ENCODE measurements at places on chromosomes 2 and 18.

DNA sequence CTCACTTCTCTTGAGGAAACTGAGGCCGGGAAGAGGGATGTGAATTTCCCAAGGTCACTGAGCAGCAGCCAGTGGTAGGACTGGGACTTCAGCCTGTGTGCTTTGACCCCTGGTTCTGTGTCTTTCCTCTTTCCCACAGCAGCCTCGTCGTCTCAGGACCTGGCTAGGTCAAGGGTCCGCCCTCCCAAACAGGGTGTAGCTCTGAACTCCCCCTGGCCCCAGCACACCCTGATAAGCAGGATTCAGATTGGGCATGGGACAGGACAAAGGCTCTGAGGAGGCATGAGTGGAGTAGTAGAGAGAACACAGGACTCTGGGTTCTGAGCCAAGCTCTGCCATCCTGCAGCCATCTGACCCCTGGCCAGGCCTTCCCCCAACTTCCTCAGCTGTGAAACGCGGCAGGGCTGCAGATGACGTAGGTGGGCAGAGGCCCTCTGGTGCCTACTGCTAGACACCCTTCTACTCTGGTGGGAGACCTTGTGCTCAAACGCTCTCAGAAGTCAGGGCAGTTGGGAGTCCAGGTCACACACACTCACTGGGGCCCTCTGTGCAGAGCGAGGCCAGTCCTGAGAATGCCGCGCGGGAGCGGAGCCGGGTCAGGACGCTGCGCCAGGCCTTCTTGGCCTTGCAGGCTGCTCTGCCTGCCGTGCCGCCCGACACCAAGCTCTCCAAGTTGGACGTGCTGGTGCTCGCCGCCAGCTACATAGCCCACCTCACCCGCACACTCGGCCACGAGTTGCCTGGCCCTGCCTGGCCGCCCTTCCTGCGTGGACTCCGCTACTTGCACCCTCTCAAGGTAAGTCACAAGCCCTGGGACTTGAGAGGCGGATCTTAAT is 984 bp downstream of the TCF23 start:
- DNase-seq: no peak

- DNase-seq: no peak
Measured at GRCh38 chr2:78431241-78431640, 594.3 kb upstream of the REG3G start.

DNA sequence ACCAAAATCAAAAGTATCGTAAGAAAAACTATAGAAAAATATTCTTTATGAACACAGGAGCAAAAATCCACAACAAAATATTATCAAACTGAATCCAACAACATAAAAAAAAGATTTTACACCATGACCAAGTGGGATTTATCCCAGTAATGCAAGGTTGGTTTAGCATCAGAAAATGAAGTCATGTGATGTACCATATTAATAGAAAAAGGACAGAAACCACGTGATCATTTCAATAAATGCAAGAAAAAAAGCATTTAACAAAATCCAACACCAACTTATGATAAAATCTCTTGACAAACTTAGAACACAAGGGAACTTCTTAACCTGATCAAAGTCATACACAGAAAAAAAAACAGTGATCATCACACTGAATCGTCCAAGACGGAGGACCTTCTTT is 105.3 kb downstream of the NFATC1 start:
- DNase-seq: no peak

- DNase-seq: no peak
Measured at GRCh38 chr2:155913356-155913755, 419.2 kb downstream of the NR4A2 start.

GRCh38 chr2:68909793-68910674 is 38.8 kb upstream of the BMP10 start:
- peak; percentile 57 for DNase-seq

GRCh38 chr2:136214307-136215200 is 96.6 kb upstream of the CXCR4 start:
- no peak for DNase-seq

DNA sequence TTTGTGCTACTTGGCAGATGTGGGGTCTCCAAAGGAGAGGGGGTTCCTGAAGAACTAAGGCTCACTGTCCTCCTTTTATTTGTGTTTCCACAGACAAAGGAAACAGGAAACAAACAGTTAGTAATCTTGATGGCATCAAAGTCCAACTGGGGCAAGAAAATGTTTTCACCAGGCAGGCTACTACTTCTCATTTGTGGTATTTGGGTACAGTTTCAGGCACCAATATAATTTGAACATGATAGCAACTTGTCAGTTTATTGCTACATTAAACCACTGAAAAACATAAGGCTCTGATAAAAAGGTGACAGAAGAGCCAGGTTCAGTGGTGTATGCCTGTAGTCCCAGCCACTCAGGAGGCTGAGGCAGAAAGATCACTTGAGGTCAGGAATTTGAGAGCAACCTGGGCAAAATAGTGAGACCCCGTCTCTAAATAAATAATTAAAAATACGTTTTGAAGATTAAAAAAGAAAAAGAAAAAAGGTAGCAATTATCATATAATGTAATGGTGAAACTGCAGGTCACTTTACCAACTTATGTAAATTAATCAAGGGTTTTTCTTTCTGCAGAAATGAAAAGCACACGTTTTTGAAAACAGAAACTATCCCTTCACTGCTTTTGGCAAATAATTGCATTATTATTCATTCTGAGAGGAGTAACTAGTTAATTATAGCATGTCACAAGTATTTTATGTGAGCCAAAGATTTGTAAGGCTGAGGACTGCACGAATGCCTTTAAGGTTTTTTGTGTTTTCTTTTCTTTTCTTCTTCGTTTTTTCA is 157.5 kb upstream of the CAVIN2 start:
- no peak for DNase-seq

DNA sequence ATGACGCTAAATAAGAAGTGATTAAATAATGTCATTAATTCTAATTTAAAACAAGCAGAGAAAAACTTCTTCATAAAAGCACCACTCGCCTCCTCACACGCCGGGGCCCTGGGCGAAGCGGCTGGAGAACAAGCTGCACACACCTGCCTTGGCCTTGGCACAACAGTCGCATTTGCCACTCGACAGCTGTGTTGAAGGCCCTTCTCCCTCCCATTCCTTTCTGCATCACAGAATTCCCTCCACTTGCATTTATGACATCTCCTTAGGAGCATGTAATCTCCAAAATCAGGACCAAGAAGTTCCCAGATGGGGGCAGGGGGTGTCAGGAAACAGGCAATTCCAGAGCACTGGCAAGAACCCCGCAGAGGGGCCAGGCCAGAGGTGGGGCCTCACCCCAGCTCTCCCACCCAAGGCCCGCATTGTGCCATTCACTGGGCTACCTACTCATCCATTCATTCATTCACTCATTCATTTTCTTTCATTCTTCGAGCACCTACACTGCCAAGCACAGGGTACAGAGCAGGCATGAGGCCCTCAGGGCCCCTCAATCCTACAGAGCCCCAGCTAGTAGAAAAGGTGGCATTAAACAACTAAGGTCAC is 6.4 kb downstream of the HDAC4 start:
- no peak for DNase-seq

DNA sequence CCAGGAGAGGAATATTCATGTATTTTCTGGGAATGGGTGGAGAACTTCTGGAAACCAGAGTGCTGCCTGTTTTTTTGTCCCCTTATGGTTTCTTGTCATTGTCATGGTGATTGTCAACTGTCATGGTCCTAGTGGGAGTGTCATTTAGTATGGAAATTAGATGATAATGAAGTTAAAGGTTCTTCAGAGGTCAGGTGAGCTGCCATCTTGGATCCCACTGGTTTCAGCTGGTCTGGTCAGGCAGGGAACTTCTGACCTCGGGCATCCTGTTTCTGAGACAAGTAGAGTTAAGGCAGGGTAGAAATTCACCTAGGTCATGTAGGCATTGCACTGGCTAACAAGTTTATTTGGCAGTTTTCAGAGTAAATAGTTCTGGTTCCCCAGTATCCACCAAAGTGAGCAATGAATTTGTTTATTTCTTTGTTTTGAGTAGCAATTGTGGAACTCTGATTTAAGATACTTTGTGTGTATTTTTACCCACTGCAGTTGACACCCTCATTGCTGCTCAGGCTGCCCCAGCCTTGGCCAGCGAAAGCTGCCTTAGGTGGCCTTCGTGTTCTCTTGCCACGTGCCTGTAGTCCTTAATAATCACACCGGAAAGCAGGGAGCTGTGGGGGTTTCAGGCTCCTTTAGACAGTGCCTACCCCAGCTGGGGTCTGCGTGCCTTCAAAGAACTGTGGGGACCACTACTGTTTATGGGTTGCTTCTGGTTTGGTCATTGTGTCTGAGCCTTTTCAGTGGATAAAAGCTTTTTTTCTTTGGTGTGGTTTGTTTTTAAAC is 48.7 kb downstream of the NCK2 start:
- DNase-seq: no peak

- no peak for DNase-seq
Measured at GRCh38 chr2:213848631-213849030, 562.2 kb upstream of the VWC2L start.

GRCh38 chr2:58865436-58865835 is 624.3 kb upstream of the FANCL start:
- DNase-seq: no peak

DNA sequence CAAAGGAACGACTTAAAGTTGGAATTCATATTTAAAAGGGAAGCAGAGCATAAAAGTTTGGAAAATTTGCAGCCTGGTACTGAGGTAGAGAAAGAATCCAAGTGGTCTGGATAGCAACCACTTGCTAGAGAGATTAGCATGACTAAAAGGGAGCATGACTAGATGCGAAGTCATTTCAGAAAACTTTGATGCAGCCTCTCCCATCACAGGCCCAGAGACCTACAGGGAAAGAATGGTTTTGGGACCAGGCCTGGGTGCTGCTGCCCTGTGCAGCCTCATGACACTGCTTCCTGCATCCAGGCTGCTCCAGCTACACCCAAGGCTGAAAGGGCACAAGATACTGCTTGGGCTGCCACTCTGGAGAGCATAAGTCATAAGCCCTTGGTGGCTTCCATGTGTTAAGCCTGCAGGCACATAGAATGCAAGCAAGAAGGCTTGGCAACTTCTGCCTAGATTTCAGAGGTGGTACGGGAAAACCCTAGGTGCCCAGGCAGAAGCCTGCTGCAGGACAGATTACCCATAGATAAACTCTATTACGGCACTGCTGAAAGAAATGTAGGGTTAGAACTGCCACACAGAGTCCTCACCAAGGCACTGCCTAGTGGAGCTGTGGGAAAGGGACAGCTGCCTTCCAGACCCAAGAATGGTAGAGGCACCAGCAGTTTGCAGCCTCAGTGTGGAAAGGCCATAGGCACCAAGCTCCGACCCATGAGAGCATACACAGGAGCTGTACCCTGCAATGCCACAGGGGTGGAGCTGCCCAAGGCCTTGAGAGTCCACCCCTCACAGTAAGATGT is 12.6 kb upstream of the CHN1 start:
- no peak for DNase-seq

DNA sequence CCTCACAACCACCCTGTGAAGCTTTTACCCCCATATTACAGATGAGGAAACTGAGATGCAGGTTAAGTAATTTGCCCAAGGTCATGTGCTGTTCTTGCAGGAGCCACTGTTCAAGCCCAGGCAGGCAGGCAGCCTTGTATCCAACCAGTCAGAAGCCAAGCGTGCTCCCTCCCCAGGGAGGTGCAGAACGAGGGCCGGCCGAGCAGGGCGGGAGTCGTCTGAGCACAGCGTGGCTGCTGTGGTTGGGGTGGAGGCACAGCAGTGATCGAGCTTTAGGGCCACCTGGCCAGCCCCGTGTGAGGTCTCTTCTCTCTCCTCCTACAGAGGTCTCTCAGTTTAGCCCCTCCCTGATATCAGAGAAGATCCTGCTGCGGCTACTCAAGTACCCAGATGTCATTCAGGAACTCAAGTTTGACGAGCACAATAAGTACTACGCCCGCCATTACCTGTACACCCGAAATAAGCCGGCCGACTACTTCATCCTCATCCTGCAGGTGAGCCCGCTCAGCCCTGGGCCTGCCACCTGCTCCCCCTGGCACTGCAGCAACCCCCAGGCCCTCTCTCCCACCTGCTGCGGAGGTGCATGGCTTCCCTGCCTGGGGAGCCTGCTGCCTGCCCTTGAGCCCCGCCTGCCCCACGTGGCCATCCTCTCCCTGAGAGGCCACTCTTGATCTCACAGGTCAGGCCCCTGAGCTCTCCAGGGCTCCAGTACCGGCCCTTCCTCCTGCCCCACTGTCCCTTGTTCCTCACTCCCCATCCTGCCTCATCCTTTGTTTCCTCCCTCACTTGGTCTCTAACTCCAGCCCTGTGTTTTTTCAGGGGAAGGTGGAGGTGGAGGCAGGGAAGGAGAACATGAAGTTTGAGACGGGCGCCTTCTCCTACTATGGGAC is 17.1 kb upstream of the CNNM3 start:
- no peak for DNase-seq

DNA sequence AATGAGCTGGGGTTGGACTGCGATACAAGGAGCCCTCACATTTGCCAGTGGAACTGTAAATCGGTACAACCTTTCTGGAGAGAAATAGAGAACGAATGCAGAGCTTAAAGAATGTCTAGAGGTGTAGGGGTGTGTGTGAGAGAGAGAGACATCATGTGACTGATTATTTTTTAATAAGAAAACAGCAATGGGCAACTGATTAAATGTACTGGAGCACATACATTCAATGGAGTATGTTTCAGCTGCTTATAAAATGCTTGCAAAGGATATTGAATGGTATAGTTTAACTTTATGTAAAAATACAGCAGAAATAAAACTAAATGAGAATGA is 391 bp upstream of the TMEM17 start:
- no peak for DNase-seq

GRCh38 chr2:99297994-99298393 is 3.0 kb downstream of the LYG1 start:
- no peak for DNase-seq

DNA sequence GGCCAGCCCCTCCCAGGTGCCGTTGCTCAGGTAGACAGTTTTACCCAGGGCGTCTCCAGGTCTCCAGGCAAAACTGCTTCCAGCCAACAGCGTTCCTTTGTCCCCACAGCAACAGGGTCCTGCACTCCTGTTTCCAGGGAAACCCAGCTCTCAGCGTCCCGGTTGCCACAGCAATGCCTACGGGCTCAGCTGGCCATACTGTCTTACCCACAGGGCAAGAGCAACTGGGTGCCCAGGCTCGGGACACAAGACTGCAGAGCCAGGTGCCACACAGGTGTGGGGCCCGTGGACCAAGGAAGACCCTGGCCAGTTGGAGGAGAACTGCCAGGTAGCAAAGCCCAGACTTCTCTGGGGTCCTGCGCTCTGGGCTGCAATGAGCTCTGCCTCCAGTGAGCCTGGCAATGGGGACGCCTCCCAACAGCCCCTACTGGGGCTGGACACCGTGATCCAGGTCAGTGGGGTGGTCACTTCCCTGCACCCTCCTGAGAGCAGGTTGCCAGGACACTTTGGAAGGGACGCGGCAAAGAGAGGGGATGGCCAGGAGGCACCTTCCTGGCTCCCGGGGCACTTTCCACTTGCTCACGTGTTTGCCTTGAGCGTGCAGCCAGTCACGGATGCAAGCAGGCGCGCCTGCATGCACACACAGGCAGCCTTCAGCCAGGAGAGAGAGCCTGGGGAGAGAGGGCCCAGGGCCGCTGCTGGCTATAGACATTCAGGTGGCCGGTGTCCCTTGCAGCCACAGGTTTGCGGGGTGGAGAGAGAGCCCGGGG is at the start of gene CROCC2:
TSS of gene CROCC2 (plus strand) at position 196 of the 770 bp plus-strand sequence. CDS start at position 374, 178 bp downstream.
- no peak for DNase-seq

DNA sequence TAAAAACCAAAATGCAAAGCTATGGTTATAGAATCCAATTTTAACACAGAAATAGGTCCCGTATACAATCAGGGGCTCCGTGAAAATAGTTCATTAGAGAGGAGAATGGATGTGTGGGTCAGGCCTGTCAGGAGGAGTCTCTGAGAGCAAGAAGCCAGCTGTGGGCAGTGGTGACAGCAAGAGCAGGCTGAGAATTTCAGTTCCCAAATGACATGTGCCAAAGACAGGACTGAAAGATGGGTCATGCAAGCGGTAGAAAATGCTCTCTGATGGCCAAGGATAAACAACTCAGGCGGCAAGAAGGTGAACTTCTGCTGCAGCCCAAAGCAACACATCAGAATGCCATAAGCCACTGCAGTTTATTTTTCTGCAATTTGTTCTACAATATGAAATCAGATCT is 100.4 kb downstream of the CCDC141 start:
- DNase-seq: no peak
